ENCODE measurements at places on chromosomes 5 and 9.
A peak's percentile ranks its signal among the peaks of the same experiment; 100 is the strongest.

DNA sequence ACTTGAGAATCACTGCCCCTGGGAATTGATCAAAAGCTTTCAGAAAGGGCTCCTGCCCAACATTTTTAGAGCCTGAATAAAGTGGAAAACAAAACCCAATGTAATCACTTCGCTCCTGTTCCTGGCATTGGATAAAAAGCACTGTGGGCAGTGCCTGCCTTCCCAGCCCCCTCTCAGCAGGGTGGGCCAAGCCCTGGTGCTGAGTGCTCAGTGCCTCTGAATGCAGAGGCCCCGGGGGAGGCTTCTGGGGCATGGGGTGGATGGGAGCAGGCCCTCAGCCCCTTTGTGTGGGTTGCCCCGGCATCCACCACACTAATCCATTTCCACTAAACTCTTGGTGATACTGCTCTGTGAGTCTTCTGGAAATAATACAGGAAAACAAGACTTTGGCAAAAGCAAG, 55.6 kb downstream of the CFAP90 start:
- no peak for DNase-seq

DNA sequence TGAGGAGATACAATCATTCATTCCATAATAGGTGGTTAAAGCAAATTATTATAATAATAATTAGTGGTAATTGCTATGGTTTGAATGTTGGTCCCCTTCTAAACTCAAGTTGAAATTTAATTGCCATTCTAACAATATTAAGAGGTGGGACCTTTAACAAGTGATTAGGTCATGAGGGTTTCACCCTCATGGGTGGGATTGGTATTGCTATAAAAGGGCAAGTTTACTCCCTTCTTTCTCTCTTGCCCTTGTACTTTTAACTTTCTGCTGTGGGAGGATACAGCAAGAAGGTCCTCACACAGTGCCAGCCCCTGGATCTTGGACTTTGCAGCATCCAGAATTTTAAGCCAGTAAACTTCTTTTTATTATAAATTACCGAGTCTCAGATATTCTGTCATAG, 101.9 kb upstream of the PARP8 start:
- no peak for DNase-seq

- DNase-seq: no peak
Measured at GRCh38 chr5:39175273-39175955, 43.9 kb downstream of the FYB1 start.

DNA sequence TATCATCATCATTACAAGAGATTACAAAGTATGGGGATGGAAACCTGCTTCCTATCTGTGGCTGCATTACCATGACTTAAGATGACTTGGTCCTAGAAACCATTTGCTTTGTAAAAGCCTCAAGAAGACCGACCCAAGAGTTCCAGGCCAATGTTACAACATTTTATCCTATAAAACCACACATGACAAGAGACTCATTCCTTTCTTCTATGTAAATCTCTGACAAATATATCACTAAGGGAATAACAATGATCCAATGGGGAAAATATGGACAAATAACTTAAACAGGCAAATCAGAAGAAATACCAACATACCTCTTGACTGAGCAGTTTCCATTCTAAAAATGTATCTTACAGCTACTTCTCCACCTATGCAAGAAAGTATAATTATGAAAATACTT, 44.3 kb upstream of the VPS13A start:
- DNase-seq: peak; percentile 27

GRCh38 chr5:78537821-78538220, 110.8 kb downstream of the LHFPL2 start:
- peak; percentile 65 for DNase-seq

DNA sequence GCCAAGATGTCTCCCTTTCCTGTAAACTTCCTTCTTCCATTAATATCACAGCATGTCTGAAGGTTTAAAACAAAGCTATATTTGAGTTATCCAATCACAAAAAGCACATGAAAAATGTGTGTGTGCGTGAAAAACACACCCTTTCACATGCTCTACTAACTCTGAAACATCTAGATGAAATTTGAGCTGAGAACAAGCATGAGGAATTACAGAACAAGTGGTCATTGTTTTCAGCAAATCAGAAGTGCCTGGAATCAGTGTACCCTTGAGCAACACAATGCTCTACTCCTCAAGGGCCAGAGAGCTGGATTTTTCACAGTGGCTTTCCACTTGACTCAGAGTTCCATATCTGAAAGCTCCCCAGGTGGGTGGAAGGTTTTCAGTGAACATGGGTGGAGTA, 255.9 kb downstream of the PSAT1 start:
- peak; percentile 60 for DNase-seq

DNA sequence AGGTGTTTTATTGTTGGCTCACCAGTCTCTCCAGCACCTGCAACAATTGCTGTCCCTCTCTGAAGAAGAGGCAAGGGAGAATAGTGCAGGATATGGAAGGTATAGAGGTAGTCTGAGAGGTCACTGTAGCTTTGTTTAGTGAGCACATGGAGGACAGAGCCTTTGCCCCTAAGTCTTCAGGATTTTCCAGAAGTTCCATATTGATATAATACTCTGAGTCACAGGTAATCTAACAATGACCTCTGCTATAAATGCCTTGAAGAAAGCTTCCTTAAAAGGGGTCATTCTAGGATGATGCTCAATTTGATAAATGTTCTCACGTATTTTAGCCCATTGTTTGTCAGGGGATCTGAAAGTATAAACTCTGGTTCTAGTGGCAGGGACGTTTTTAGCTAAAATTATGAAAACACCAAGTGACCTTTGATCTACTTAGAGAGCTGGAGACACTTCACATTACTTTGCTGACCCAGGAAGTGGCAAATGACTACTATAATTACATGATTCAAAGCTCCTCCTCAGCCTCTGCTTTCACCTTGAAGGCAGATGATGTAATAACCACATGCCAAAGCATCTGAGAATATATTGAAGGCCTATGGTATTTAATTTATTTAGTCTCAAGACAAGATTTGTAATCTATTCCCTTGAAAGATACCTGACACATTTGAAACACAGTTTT, 366.9 kb upstream of the NUDT12 start:
- DNase-seq: peak; percentile 23

DNA sequence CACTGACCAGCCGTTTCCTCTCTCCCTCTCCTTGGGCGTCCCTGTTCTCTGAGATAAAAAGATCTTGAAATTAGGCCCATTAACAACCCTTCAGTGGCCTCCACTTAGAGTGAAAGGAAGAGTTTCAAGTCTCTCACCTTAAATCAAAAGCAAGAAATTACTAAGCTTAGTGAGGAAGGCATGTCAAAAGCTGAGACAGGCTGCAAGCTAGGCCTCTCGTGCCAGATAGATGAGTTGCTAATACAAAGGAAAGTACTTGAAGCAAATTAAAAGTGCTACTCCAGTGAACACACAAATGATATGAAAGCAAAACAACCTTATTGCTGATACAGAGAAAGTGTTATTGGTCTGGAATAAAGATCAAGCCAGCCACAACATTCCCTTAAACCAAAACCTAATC, 331.3 kb upstream of the SEMA6A start:
- DNase-seq: no peak

DNA sequence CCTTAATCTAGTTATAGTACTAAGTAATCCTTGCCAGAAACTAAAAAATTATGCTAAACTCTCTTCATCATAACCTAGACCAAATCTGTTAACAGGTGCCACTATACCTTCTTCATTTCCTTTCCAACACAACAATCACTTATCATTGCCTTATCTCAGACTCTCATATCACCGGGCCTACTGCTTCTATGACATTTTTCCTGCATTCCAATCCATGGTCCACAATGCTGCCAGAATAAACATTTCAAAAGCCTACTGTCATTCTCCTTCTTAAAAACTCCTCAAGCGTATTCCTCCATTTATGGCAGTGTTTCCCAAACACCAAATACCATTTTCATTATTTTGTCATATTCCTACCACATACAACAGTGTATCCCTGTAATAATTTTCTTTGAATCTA, 6.5 kb downstream of the PPP6C start:
- DNase-seq: no peak

DNA sequence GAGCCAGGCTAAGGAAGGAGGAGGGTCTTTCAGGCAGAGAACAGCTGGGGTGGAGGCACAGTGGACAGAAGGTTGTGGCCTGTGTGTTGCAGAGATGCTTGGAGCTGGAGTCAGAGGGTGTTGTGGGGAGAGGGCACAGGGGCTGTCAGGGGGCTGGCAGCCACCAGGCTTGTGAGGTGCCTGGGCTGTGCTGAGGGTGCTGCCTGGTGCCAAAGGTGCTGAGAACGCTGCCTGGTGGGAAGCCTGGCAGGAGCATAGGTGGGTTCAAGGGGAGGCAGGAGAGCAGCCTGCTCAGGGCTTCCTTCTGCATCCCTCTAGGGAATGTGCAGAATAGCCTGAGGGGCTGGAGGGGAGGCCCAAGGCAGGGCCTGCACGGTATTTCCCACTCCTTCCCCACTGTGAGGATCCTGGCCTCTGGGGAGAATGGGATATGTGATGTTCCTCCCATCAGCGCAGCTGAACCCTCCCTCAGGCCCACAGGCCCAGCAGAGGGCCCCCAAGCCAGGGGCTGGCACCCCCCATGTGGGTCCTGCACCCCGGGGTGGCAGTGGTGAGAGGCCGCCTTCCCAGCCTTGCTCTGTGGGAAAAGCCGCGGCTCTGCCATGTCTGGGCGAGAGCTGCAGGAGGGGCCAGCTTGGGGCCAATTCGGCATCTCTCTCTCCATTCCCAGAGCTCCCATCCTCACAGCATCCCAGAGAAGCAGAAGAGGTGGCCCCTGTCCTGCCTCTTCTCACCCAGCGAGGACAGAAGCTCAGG, 76.3 kb downstream of the CACNA1B start:
- no peak for DNase-seq

GRCh38 chr9:36442710-36443109, 42.6 kb upstream of the RNF38 start:
- DNase-seq: no peak

DNA sequence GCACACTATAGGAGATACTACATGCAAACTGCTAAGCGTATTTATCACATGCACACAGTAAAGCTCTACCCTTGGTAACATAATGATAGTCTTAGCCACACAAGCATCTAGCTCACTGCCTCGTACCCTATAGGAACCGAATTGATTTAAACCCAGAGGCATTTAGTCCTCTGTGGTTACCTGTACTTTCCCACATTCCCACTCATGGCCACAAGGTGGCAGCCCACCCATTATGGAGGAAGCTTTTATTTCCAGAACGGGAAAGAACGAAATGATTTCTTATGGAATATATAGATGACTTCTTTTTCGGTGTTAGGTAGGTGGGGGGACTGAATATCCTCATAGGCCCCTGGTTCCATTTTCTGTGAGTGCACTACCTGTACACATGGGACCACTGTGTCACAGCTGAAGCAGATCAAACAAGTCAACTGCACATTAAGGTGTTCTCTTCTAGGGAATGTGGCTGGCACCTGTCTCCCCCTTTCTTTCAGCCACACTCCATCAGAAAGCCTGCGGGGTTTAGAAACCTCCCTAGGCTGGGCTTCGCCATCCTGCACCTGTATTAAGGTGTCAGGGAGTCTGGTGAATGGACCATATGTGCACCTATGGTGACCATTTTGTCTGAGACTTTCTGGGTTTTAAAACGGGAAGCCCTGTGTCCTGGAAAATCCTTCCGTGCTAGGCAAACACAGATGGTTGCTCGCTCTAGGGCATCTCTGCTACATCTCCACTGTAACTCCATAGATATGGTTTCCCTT, 313.2 kb downstream of the SLIT3 start:
- DNase-seq: peak; percentile 93

DNA sequence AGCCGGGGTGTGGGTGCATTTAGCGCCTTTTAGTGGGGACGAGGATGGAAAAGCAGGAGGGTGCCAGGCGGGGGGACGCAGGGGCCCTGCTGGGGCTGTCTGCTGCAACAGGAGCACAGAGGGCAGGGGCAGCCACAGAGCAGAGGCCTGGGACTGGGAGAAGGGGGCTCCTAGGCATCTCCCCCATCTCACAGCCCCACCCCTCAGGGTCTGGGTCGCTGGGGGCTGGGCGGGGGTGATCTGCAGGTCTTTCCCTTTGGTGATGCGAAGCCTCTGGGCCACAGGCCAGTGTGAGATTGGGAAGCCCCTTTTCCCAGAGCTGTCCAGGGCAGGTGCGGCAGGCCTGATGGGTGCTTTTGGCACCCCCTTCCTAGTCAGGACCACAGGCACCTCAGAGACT, 4.8 kb downstream of the TOR2A start:
- DNase-seq: no peak

GRCh38 chr5:7609726-7610125, 213.8 kb downstream of the ADCY2 start:
- no peak for DNase-seq

- DNase-seq: no peak
Measured at GRCh38 chr5:16859346-16859745, 76.7 kb downstream of the MYO10 start.

DNA sequence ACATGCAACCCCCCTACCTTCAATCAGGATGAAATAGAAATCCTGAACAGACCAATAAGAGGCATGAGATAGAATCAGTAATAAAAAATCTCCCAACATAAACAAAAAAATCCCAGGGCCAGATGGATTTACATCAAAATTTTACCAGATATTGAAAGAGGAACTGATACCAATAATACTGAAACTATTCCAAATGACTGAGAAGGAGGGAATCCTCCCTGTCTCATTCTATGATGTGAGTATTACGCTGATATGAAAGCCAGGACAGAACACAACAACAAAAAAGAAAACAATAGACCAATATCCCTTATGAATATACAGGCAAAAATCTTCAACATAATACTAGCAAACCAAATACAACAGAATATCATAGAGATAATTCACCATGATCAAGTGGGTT, 109.0 kb upstream of the SMC2 start:
- no peak for DNase-seq

GRCh38 chr5:16929831-16930230, 6.3 kb downstream of the MYO10 start:
- DNase-seq: peak; percentile 68

DNA sequence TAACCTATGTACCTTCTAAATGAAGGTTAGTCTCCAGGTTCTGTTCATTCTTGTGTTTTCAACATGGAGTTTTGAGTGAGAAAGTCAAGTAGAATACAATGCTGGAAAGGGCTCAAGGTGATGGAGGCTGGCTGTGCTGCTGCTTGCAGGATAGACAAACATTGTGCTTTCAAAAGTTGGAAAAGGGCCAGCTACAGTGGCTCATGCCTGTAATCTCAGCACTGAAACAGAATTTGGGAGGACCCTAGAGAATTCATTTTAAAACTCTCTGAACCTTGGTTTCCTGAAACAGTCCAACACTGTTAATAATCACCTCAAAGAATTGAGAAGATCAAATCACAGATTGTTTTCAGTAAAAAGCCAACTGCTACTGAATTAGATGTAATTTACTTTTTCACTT, 15.4 kb upstream of the IARS1 start:
- DNase-seq: peak; percentile 43

Measured in adipocyte (in vitro differentiated cells).